ENCODE measurements at places on chromosomes 1 and 21.

GRCh38 chr1:66373157-66373591, 160.8 kb upstream of the SGIP1 start:
- no peak for DNase-seq

DNA sequence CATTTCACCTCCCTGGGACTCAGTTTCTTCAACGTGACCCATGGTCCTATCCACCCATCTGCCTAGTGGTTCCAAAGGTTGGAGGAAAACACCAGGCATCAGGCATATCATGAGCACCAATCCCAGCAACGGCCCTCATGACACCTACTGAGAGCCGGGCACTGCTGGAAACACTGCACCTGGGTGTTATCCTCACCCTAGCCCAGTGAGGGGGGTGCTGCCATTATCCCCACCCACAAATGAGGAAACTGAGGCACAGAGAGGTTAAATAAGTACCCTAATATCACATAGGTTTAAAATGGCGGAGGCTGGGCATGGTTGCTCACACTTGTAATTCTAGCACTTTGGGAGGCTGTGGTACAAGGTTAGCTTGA, 206.9 kb downstream of the MATN1 start:
- DNase-seq: no peak

GRCh38 chr21:44418876-44419230, 36.5 kb upstream of the LRRC3 start:
- no peak for DNase-seq

- no peak for DNase-seq
These were observed 241.7 kb downstream of the USH2A start for GRCh38 chr1:216181590-216181989.

- no peak for DNase-seq
These were observed 280.9 kb downstream of the TPR start for GRCh38 chr1:186094172-186094571.

DNA sequence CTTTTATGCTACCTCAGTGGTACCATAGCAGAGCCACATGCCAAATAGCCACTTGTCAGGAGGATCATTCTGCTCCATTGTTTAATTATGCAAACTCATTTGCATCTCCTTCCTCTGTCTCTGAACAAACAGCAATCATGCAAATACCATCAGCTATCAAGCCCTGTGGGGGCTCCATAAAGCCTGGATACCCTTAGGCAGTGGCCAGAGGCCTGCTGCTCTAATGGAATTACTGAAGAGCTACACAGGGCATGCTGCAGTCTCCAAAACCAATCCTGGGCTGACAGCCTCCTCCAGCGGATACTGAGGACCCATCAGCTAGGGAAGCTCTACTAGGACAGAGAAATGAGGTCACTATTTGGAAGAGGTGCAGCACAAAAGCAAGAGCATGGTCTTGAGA, 376.3 kb downstream of the KCNH1 start:
- DNase-seq: no peak

- no peak for DNase-seq
These were observed 166.9 kb upstream of the FOXD3 start for GRCh38 chr1:63155437-63155836.

- no peak for DNase-seq
These were observed 41.0 kb downstream of the ATP2B4 start for GRCh38 chr1:203667616-203668015.

DNA sequence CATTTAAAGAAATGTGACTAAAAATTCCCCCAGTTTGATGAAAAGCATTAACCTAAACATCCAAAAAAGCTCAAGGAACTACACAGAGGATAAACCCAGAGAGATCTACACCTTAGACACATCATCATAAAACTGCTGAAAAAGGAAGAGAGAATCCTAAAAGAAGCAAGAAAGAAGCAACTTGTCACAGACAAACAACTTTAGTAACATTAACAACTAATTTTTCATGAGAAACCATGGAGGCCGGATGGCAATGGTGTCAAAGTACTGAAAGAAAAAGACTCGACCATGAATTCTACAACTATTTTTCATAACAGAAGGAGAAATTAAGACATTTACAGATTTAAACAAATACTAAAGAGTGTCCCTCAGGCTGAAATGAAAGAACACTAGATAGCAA, 17.7 kb downstream of the ZNF644 start:
- no peak for DNase-seq

GRCh38 chr1:159753386-159753785, 27.4 kb upstream of the DUSP23 start:
- DNase-seq: no peak

- no peak for DNase-seq
These were observed 61.8 kb upstream of the COA6 start for GRCh38 chr1:234311414-234311813.

Measured in stimulated activated CD8-positive, alpha-beta memory T cell treated with anti-CD3 and anti-CD28 coated beads, Interleukin-4, amount 100 ng/mL, for 24 hours (primary cell).